Stimulated activated CD4-positive, alpha-beta T cell treated with anti-CD3 and anti-CD28 coated beads, Interleukin-4, amount 100 ng/mL, for 4 hours (primary cell): ENCODE measurements at places on chromosomes 5 and 9.
A peak's percentile ranks its signal among the peaks of the same experiment; 100 is the strongest.

DNA sequence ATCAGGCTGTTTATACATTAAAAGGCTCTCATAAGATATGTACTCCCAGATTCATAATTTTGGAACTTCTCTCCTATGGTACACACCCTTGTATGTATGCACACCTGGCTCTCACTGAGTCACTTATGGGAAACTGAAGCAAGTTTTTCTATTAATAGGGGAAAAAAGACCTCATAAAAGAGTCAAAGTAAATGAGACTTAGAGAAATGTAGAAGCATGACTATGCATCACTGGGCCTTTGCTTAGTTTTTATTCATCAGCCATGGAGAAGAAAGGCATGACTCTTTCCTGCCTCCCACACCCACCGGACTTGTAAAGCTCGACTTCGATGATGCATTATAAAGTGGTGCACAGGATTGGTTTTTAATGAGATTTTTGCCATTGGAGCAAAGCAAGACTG lies 28.2 kb downstream of the MTAP start:
- DNase-seq: no peak

- no peak for DNase-seq
These were observed 624.1 kb downstream of the ISL1 start for GRCh38 chr5:52007230-52007858.

DNA sequence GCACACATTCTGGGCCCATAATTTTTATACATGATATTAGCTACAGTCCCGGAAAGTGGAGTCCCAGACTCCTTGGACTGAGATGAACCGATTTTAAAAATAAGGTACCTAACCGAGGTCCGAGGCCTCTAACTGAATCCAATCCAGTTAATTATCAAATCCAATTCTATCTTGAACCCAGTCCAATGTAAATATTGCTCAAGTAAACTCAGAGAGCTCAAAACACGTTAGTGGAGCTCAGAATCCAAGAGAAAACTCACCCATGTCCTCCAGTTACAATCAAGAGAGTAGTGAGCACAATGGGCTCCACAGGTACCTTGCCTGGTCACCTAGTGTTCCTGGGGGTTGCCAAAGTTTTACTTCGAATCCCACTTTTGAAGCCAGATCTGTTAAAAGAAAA lies 37.9 kb upstream of the DIRAS2 start:
- no peak for DNase-seq

GRCh38 chr9:135664266-135664665 lies 1.2 kb downstream of the LCN9 start:
- no peak for DNase-seq

DNA sequence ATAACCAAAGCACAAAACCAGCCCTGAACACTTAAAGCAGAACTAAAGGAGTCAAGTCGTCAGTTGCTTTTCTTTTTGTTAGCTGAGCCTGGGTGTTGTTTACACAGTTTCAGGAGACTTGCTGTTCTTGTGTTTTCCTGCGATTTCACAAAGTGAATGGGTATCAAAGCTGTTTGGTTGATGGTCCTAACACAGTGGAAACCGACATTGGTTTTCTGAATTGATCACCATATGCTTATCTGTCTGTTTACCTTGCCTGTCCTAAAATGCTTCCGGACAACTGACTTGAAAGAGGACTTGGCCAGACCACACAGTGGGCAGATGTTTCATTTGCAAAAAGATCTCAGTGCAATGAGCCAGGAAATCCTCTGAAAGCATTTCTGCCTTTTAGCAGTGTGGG lies 676.4 kb downstream of the PRELID2 start:
- no peak for DNase-seq

- no peak for DNase-seq
These were observed 18.0 kb downstream of the PLAA start for GRCh38 chr9:26928902-26929495.

DNA sequence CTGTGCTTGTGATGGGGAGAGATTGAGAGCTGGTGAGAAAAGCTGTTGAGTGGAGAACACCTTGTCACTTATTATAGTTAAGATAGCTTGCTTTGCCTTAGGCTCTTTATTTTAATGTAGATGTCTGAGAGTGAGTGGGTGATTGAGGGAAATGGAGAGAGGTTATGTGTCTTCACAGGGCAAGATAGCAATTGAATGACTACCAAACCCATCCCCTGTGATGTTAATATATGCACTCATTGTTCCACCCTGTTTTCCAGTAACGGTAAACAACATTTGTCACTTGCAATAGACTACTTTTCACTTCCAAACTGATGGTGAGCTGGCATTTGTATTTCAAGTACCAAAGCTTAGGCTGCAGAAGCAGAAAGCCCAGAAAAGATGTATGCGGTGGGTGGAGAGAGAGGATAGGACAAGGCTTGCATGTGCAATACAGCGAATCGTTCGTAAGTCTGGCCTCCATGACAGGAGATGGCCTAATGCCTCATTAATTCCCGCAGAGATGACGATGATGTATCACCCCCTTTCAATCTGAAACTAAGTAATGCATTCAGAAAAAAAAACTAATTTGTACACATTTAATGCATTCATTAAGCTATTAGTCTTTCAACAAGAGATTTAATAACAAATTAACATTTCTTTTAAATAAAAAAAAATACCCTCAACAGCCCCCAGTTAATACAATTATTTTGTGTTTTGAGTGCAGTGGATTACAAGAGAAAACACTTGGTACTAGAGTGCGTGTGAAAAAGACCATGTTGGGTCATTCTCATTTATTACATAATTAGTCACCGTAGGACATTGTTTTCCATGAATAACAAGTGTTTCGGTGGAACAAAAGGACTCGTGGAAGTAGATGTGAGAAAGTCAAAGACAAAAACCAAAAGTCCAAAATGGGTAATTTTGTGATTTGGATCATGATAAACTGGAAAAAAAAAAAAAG lies 699.0 kb downstream of the BRINP1 start:
- DNase-seq: no peak

DNA sequence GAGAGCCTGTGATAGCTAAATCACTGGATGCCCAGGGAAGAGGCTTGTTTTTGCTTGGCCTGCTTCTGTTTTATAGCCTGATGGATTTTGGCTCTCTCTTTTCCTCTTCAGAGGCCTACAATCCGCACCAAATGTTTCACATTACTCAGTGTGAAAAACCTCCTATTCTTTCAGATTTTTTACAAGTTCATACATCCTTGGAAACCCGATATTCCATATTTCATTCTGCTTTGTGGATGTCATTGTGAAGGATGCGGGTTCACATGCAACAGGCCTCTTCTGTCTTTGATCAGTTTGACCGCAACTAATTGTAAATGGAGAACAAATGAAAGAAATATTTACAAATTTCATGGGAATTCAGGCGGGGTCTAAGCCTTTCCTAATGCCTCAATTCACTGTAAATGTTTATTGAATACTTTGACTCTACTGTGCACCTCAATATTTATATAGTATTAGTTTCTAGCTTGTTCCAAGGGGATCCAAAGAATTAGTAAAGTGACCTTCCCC lies 269.9 kb downstream of the DMRT2 start:
- no peak for DNase-seq

- no peak for DNase-seq
These were observed 169.0 kb downstream of the DOCK2 start for GRCh38 chr5:169805937-169806700.

GRCh38 chr5:107925200-107925599 lies 254.5 kb upstream of the EFNA5 start:
- no peak for DNase-seq

- no peak for DNase-seq
These were observed 17.1 kb downstream of the APBA1 start for GRCh38 chr9:69655065-69655464.

DNA sequence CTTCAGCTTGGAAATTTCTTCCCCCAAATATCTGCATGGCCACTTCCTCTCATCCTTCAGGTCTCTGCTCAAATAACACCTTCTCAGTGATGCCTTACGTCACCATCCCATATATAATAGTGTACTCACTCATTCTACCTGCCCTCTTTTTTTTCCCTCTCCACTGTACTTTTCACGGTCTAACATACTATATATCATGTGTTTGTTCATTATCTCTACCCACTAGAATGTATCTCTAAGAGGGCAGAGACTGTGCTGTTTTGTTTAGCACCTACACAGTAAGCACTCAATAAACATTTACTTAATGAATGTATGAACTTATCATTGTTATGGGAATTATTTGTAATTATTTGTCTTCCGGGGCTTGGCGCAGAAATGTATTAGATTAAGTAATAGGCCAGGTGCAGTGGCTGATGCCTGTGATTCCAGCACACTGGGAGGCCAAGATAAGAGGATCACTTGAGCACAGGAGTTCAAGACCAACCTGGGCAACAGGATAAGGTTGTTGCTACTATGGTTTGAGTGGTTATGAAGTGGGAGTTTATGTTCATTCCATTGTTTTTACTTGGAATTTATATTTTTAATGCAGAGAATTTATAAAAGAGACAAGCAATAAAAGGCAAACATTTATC lies 6.0 kb upstream of the IL13 start:
- DNase-seq: no peak

DNA sequence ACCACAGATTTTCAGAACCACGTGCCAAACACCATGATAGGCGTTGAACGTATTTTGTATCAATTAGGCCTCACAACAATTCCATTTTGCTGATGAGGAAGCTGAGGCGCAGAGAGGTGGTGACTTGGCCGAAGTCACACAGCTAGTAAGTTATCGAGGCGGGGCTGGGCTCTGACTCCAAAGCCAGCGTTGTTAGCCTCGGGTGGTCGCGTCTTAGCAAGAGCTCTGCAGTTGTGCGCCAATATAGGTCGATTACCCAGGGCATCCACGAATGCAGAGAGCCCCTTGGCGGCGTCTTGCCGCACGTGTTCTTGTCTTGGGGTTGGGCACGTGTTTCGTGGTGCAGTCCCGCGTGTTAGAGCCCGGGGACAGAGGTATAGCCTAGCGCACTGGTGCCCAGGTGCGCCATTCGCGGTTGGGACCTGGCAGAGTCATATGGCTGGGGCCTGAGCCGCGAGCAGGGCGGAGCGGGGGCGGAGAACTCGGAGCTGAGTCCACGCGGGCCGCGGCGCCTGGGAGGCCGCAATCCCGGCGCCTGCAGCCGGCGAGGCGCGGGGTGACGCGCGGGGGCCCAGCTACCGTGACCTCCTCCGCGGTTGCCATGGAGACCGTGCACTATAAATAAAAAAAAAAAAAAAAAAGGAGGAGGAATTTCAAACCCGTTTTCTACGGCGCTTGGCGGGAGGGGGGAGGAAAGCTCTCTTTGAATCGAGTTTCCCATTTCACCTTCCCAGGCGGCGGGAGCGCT lies 62.3 kb downstream of the CXXC5 start:
- DNase-seq: peak; percentile 54

DNA sequence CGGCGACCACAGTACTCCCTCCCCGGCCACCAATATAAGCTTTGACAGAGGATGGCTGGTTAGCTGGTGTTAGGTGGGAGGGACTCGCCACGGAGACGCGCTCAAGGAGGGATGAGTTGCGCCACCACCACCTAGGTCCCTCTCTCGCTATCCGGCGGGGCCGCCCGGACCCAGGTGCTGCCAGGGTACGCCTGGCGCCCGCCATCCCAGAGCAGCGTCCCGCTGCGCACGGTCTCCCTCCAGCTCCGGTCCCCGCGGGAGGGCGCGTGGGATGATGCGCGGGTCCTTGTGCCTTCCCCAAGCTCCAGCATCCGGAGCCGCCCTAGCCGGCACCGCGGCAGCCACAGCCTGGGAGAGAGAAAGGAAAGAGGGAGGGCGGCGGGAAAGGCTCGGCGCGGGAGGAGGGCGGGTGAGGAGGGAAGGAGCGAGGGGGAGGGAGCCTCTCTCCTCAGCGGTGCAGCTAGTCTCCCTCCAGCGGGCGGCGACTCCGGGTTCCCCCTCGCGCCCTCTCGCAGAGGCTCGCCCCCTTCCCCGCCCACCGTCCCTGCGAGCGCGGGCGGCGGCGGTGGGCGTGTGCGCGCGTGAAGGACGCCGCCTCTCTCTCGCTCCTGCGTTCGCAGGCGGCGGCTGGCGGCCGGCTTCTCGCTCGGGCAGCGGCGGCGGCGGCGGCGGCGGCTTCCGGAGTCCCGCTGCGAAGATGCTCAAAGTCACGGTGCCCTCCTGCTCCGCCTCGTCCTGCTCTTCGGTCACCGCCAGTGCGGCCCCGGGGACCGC lies at the start of gene CAMK4:
TSS of gene CAMK4 (plus strand) at position 598 of the 774 bp plus-strand sequence. CDS start at position 698, 100 bp downstream.
- peak; percentile 80 for DNase-seq

- DNase-seq: no peak
These were observed 82.8 kb upstream of the SPATA31C2 start for GRCh38 chr9:88221105-88221504.

GRCh38 chr9:119458068-119458467 lies 88.8 kb upstream of the BRINP1 start:
- DNase-seq: no peak

GRCh38 chr9:74172874-74173273 lies 324.3 kb upstream of the RORB start:
- DNase-seq: no peak

DNA sequence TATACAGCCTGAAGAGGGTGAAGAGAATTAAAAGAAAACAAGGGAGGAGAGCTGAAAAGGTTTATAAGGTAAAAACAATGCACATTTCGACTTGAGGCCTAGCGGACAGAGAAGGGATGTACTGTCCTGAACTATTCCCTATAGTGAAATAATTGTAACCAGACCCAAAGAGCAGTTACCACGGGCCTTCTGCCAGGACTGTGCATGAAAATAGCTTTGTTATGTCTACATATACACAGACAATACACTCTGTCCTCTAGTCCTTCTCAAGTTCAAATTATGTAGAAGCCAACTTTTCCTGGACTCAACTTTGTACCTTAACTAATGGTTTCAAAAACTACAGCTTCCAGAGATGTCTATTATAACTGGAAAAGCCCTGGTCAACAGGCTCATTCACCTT lies 223.7 kb downstream of the PCSK5 start:
- no peak for DNase-seq

DNA sequence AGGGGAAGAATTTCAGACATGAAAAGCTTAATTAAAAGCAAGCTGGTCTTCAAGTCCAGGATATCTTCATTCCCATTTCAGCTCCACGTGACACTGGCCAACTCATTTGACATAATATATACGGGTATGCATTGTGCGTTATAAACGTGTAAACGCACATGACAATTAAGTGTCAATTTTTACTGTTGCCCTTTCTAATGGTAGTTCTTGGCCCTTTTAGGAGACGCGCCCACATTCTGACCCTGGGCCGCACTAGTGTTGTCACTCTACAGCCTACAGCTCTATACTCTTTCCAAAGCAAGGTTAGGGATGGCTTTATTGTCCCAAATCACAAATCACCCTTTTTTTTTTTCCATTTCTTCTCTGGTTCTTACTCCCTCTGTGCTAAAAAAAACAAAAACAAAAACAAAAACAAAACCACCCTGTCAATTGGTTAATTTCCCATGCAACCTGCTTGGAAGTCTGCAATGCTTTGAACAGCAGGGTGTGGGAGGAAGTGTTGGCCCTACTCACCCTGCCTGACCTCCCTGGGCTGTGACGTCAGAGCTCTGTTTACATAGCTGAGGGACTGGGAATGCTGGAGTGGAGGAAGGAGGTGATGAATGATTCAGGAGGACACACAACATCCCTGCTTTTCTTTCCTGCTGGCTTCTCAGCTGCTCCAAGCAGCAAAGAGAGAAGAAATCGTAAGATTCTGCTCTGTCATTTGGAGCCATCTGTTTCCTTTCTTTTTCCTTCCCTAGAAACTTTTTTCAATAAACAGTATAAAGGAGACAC lies 19.3 kb downstream of the RFK start:
- DNase-seq: no peak

DNA sequence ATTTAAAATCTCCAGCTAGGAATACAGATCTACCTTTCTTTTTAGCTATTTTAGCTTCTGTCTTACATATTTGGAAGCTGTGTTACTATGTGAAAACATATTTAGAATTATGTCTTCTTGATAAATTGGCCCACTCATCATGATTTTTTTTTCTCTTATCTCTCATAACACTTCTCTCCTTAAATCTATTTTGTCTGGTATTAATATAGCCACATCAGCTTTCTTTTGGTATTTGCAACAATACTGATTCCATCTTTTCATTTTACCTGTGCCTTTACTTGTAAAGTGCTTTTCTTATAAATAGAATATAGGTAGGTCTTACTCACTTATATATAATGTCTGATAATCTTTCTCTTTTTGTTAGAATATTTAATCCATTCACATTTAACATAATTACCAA lies 19.6 kb downstream of the PJA2 start:
- DNase-seq: no peak
